KBM-7 (cell line): ENCODE measurements at places on chromosomes 12 and 14.

- DNase-seq, result no peak
Measured at GRCh38 chr14:57979376-57980048, 113.6 kb upstream of the SLC35F4 start.

- DNase-seq, result no peak
Measured at GRCh38 chr14:30357791-30358190, 201.2 kb upstream of the G2E3 start.

DNA sequence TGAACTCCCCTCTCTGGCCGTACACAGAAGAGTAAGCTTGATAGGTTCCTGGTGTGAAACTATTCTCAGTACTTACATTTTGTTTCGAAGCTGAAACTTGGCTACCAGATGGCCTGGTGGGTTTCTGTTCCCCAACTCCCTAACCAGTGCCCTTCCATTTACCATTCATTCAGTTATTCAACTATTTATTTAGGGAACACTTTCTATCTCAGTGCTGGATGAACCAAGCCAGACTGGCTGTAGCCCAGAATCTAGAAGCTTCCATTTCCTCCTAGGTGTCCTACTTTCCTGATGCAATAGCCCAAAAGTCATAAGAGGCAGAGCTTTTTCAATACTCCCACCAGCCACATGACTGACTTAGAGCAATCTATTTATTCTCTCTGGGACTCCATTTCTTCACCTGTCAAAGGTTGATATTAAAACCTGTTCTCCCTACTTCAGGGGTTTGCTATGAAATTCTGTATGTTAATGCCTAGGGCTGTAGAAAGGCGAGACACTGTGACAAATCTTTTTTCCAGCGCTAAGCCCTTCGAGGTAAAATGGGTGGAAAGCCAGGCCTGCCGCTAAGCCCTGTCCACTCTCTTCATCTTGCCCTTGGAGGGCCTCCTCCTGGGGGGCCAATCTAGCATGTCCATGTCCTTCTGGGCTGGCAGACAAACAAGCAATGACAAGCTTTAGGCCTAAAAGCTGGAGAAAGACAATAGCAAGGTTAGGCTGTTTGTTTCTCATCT, 8.1 kb upstream of the IRF2BPL start:
- no peak for DNase-seq

- peak; percentile 55 for DNase-seq
Measured at GRCh38 chr14:69652942-69653684, 41.7 kb downstream of the SUSD6 start.

DNA sequence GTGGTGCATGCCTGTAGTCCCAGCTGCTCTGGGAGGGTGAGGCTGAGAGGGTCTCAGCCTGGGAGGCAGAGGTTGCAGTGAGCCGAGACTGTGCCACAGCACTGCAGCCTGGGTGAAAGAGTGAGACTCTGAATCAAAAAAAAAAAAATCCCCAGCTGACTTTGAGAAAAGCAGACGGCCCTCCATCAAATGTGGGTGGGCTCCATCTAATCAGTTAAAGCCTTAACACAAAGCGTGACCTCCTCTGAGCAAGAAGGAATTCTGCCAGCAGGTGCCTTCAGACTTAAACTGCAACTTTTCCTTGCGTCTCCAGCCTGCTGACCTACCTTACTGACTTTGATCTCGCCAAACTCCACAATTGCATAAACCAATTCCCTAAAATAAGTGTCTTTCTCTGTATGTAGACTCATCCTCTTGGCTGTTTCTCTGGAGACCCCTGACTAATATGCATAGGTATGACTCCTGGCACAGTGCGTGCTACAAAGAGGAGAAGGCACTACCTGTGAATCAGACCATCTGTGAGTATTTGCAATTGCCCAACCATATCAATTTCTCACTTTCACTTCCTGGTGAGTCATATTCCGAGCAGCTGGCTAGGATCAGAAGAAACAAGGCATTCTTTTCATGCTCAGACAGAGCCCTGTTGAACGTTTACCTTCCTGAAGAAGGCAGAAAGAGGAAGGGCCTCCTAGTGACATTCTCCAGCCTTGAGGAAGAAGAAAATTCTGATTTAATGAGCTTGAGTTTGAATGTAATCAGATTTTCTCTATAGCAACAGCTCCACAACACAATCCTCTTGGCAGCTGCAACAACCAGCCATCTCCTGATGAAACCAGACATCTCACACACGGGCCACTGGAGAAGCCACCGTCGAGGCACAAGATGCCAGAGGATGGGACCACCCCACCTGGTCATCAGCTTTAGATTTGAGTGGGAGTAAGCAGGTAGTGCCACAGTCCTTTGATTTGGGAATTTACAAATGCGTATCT, 54.3 kb downstream of the CLMN start:
- DNase-seq, result peak; percentile 64

GRCh38 chr12:12582895-12583303, 20.2 kb upstream of the DUSP16 start:
- DNase-seq, result no peak

- DNase-seq, result no peak
Measured at GRCh38 chr12:90917431-90917830, 37.5 kb downstream of the CCER1 start.

- DNase-seq, result no peak
Measured at GRCh38 chr12:108215458-108215857, 86.4 kb downstream of the WSCD2 start.

DNA sequence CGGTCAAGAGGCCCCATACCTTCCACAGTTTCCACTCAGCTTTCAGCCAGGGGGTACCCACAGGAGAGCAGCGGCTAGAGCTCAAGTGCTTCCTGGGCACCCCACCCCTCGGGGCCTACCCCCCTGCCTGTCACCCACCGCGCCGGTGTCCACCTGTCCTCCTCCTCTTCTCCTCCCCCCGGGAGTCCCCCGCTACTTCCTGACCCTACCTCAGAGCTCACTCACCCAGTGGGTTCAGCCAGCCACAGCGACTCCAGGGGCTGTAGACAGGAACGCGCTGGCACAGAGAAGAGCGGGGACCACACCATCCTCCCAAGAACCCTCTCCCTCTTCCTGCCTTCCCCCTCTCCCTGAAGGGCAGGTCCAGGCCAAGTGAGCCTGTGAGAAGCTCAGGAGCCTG, 123.0 kb downstream of the ESRRB start:
- no peak for DNase-seq

GRCh38 chr14:102510616-102511520, 1.3 kb upstream of the ANKRD9 start:
- peak; percentile 39 for DNase-seq

- DNase-seq, result no peak
Measured at GRCh38 chr12:32789446-32789845, 33.7 kb upstream of the YARS2 start.

- no peak for DNase-seq
Measured at GRCh38 chr12:119180380-119181040, 1.8 kb downstream of the HSPB8 start.

- DNase-seq, result peak; percentile 98
Measured at GRCh38 chr12:121649819-121650353, 19.6 kb downstream of the MORN3 start.

GRCh38 chr12:130978785-130979184, 25.1 kb downstream of the ADGRD1 start:
- DNase-seq, result no peak

DNA sequence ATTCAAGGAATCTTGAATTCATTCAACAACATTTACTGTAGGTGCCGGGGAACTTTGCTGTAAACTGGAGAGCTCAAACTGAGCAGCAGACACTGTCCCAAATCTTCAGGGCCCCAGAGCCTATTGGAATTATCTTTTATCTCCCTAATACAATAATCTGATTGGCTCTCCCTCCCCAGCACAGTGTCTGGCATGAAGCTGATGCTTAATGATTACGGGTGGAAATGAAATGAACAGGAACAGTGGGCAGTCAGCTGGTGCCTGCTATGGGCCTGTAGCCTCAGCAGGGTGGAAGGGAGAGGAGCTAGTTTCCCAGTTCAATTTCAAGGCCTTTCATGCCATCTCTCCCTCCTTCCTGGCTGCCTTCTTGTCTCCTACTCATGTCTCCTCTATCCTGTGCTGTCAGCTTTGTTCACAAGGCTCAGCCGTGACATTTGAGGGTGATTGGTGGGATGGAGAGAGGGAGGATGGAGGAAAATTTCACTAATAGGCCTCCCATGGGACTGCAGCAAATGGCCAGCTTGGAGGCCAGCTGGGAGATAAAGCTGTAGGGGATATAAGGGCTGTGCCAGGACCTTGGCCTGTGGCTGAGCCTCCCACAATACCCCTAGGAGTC, 4.3 kb upstream of the RAPGEF3 start:
- DNase-seq, result no peak

- peak; percentile 17 for DNase-seq
Measured at GRCh38 chr12:132558042-132558856, 52.1 kb downstream of the LRCOL1 start.

DNA sequence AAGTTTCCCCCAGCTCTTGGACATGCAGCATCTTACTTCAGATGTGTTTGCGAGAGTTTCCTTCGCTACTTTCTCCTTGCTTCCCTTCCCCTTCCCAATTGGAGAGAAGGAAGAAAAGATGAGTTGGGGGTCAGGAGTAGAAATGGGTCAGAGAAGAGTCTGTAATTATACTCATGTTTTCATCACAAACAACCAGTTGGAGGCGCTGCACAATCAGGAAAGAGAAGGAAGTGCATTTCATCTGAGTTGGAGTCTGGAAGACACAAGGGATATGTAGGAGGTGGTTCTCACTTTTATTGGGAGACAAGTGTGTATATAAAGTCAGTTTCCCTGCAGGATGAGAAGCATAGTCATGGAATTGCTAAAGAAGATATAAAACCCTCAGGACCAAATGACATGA, 31.3 kb upstream of the VSX2 start:
- peak; percentile 45 for DNase-seq

DNA sequence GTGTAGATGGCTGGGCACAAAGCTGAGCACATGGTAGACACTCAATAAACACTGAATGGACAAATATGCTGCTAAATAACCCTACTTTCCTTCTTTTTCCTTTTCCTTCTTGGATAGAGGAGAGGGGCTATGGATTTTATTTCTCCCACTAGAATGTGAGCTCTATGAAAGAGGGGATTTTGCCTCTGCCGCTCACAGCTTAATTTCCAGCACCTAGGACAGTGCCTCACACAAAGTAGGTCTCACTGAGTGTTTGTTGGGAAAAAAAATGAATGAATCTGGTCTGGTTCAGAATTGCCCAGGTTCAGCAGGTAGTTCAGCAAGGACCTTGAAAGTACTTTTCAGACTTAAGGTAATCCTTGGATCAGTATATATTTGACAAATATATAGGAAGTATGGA, 65.5 kb downstream of the WSCD2 start:
- no peak for DNase-seq

- DNase-seq, result no peak
Measured at GRCh38 chr14:92890830-92891588, 31.9 kb upstream of the CHGA start.
